ENCODE measurements at places on chromosomes 3 and 15. TPM values are rescaled to one million over a fixed set of nuclear protein-coding genes. Genes with fewer than 3 reads are reported as not detected.

PAQR5 gene
- 0.11 TPM for total RNA-seq

GOLGA8G gene
- not detected for total RNA-seq

WDR93 gene
- total RNA-seq = not detected

KBTBD13 gene
- total RNA-seq = not detected

NR1I2 gene
- 10.9 TPM for total RNA-seq

TIPARP gene
- total RNA-seq = 25.4 TPM

RETNLB gene
- total RNA-seq = not detected

SKOR1 gene
- 0.10 TPM for total RNA-seq

MESP2 gene
- total RNA-seq = not detected

KIF15 gene
- 33.8 TPM for total RNA-seq

SOX2 gene
- total RNA-seq = not detected

GASK1A gene
- total RNA-seq = not detected

RHOV gene
- 0.15 TPM for total RNA-seq

SCN11A gene
- total RNA-seq = not detected

CLRN1 gene
- not detected for total RNA-seq

KLHL40 gene
- total RNA-seq = not detected

CHRFAM7A gene
- 1.2 TPM for total RNA-seq

SERPINI2 gene
- total RNA-seq = not detected

CCDC39 gene
- total RNA-seq = not detected

TEX55 gene
- total RNA-seq = not detected

OXSM gene
- 18.2 TPM for total RNA-seq

LARP6 gene
- total RNA-seq = 2.9 TPM

HIGD2B gene
- not detected for total RNA-seq

IMPG2 gene
- 0.02 TPM for total RNA-seq

CFAP44 gene
- 0.90 TPM for total RNA-seq

FAM162A gene
- total RNA-seq = 115 TPM

CDCP1 gene
- total RNA-seq = 0.18 TPM

MST1 gene
- total RNA-seq = 189 TPM

KCNMB2 gene
- total RNA-seq = not detected

ERICH6 gene
- not detected for total RNA-seq

IGF2BP2 gene
- 46.3 TPM for total RNA-seq

TP63 gene
- not detected for total RNA-seq

CCR2 gene
- total RNA-seq = not detected

EBLN2 gene
- total RNA-seq = 1.3 TPM

ROPN1 gene
- total RNA-seq = not detected

SGO1 gene
- total RNA-seq = 23.8 TPM

CCDC50 gene
- total RNA-seq = 66.4 TPM

SAMD7 gene
- not detected for total RNA-seq

IQCH gene
- total RNA-seq = 0.48 TPM

SUSD5 gene
- total RNA-seq = not detected

CGNL1 gene
- 15.6 TPM for total RNA-seq

COL6A6 gene
- not detected for total RNA-seq

Data from HepG2 (cell line).